ENCODE measurements at places on chromosomes 7 and 10.

GRCh38 chr10:74973741-74974392, 137.6 kb upstream of the SAMD8 start:
- no peak for DNase-seq

DNA sequence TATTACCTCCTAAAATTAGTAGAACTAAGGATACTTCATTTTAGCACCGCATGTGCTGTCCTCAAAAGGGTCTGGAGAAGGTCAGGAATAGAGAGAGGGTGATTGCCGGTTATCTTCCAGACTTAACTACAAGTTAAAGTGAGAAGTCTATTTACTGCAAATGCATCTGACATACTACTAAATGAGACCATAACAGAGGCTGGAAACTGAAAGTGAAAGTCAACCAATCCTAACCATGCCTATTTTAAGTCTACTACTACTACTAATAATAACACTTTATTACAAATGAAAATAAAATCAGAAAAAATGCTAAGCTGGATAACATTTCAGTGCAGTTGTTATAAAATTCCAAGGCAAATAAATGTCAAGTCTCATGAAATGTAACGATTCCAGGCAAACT, 244.7 kb downstream of the KIF20B start:
- no peak for DNase-seq

DNA sequence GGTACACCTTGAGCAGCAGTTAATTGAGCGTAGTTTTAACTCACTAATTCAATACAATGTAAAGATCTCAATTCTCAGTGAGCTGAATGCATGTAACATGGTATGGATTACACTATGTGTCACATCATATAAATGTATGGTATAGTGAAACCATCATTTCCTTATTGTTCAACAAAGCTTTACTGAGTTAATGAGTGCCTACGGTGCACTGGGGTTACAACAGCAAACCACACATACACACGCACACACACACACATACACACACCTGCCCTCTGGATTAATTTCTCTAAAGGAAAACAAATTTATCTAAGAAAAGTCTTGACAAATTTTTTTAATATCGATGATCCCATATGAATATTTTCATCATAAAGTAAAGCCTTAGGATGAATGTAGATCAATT, 369.1 kb downstream of the MALRD1 start:
- no peak for DNase-seq

DNA sequence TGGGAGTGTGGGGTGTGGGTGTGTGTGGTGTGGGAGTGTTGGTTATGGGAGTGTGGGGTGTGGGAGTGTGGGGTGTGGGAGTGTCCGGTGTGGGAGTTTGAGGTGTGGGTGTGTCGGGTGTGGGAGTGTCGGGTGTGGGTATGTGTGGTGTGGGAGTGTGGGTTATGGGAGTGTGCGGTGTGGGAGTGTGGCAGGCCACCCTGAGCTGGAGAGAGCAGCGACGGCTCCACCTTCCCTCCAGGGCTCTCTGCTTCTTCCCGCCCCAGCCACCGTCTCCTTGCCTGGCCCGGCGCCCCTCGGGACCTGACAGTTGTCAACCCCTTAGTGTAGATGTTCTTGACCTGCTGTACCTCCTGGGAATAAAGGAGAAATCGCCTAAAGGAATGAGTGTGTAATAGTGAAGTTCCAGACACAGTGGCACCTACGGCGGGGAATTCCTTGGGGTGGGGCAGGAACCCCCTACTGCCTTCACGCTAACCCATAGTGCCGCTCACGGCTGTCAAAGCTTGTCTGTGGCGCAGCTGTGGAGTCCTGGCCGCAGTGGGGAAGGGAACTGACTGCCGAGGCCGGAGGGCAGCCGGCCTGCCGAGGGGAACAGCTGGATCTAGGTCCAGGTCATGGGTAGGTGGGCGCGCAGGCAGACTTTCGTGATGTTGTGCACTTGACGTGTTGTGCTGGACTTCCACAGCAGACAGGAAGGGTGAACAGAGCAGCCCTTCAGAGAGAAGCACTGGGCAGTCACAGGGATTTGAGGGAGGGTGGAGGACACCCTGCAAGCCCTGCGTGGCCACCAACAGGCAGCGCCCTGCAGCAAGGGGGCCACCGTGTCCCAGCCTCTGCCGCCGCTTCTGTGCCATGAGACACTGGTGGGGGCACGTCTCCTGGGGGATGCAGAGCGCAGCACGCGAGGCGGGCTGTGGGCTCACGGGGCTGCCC, 49.0 kb upstream of the EN2 start:
- no peak for DNase-seq

GRCh38 chr7:99665312-99666012, 14.3 kb downstream of the CYP3A5 start:
- DNase-seq, result no peak

GRCh38 chr7:18834577-18834976, 282.9 kb downstream of the TWIST1 start:
- no peak for DNase-seq
